MCF 10A (cell line): ENCODE measurements at places on chromosomes 5 and 9. TPM values are rescaled to one million over a fixed set of nuclear protein-coding genes. Genes with fewer than 3 reads are reported as not detected.
A peak's percentile ranks its signal among the peaks of the same experiment; 100 is the strongest.

The FASTKD3 gene
- 7.8 and 7.9 TPM in 2 replicates for total RNA-seq

The GLDC gene
- 2.9 and 3.3 TPM in 2 replicates for total RNA-seq

DNA sequence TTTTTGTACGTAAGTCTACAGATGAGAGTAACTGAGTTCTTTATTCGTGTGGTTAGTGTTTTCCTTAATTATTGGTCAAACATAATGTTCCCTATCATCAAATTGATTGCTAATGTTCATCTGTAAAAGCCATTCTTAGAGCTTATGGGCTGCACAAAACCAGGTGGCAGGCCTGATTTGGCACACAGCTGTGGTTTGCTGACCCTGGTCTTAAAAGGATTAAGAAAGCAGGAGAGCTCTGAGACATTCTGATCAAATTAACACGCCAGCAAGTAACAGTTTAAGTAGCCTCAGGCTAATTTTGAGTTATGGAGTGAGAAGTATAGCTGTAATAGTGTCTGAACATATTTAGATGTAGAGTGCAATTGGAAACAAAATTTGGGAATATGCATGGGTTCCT is 63.2 kb downstream of the PRR16 start:
- no peaks in the 10 kb centered on the region for H3K36me3 ChIP-seq
- H3K4me1 ChIP-seq = peaks cover 25% of the 10 kb centered on the region
- DNase-seq = no peak
- no peaks in the 10 kb centered on the region for H3K27me3 ChIP-seq
- H3K27ac ChIP-seq = peak overlapping the region; percentile 14

DNA sequence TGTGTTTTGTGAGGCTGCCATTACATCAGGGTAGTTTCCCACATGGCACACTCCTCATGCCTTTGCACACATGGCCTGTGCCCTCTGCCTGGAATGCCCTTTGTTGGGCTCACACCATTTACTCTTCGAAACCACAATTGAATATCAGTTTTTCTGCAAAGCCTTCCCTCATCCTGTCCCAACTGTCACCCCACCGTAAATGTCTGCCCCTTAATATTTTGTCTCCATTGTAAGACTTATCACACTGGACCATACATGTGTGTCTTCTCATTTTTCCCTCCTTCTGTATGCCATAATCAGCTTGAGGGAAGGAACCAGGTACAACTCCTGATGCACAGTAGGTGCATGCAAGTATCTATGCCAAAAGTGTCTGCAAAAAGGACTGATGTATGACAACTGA is 62.7 kb upstream of the TMEM252 start:
- H3K4me1 ChIP-seq = no peaks in the 10 kb centered on the region
- no peak overlapping the region for H3K27ac ChIP-seq
- no peak overlapping the region for H3K4me3 ChIP-seq
- H3K27me3 ChIP-seq = peaks cover 40% of the 10 kb centered on the region
- DNase-seq = no peak

The SPINK7 gene
- not detected in 2 replicates for total RNA-seq

GRCh38 chr5:81213070-81213469 is 20.1 kb upstream of the CKMT2 start:
- H3K27ac ChIP-seq = no peak overlapping the region
- DNase-seq = no peak
- H3K36me3 ChIP-seq = no peaks in the 10 kb centered on the region
- H3K4me1 ChIP-seq = no peaks in the 10 kb centered on the region

- no peak overlapping the region for H3K27ac ChIP-seq
- no peaks in the 10 kb centered on the region for H3K36me3 ChIP-seq
- H3K4me3 ChIP-seq = no peak overlapping the region
- H3K27me3 ChIP-seq = no peaks in the 10 kb centered on the region
Observed at GRCh38 chr9:16121601-16122286, 568.9 kb downstream of the CCDC171 start.

The ADGRD2 gene
- not detected in 2 replicates for total RNA-seq

- peak overlapping the region; percentile 36 for H3K27ac ChIP-seq
- peaks cover 9% of the 10 kb centered on the region for H3K4me1 ChIP-seq
- H3K27me3 ChIP-seq = no peaks in the 10 kb centered on the region
- H3K36me3 ChIP-seq = no peaks in the 10 kb centered on the region
- no peak for DNase-seq
Observed at GRCh38 chr5:129935626-129936025, 31.4 kb downstream of the CHSY3 start.

DNA sequence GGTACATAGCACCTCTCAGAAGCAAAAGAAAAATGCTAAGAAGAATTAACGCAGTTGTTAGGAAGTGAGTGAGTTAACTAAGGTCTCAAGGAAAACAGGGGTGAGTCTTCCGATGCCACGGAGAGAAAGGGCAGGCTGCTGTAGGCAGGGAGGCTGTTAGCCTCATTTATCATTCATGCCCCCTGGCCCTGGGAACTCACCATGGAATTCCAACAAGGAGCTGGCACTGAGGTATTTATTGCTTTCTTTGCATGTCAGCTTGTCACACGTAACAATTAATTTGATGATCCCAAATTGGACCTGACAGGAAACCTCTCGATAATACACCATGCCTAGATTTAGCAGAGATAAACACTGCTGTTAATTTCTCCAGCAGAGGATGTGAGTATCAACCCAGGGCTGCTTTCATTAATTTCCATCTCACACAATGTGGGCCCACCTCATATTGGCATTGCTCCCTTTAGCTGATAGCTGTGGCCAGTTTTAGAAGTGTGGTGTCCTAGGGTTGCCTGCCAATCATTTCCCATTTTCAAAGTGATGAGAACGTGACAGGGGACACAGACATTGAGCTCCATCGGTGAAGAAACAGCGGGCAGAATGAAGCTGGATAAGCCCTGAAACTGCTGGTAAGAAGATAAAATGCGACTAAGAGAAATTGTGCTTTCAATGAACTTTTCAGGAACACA is 45.3 kb downstream of the DAP start:
- H3K4me3 ChIP-seq = no peak overlapping the region
- peaks cover 15% of the 10 kb centered on the region for H3K36me3 ChIP-seq
- DNase-seq = no peak
- H3K27ac ChIP-seq = no peak overlapping the region
- H3K4me1 ChIP-seq = peaks cover 8% of the 10 kb centered on the region

The SMIM32 gene
- total RNA-seq = not detected in 2 replicates
